AG08396 (cell line): ENCODE measurements at places on chromosomes 16 and 17.

DNA sequence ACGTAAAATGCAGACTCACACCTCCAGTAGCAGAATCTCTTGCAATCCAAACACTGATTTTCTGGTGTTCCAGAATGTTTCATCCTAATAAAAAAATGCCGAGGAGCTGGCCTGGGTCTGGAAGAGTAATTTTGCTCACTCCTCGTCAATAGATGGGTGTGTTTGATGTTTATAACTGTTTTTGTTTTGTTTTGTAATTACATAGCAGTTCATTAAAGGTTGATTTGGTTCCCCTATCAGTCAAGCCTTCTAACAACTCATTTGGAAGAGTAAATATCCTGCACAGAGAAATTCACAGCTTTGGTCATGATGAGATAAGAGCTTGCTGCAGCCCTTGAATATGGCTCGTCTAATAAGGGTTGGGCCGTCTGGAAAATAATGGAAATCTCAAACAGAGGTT lies 36.8 kb upstream of the ELAC2 start:
- DNase-seq, result no peak

DNA sequence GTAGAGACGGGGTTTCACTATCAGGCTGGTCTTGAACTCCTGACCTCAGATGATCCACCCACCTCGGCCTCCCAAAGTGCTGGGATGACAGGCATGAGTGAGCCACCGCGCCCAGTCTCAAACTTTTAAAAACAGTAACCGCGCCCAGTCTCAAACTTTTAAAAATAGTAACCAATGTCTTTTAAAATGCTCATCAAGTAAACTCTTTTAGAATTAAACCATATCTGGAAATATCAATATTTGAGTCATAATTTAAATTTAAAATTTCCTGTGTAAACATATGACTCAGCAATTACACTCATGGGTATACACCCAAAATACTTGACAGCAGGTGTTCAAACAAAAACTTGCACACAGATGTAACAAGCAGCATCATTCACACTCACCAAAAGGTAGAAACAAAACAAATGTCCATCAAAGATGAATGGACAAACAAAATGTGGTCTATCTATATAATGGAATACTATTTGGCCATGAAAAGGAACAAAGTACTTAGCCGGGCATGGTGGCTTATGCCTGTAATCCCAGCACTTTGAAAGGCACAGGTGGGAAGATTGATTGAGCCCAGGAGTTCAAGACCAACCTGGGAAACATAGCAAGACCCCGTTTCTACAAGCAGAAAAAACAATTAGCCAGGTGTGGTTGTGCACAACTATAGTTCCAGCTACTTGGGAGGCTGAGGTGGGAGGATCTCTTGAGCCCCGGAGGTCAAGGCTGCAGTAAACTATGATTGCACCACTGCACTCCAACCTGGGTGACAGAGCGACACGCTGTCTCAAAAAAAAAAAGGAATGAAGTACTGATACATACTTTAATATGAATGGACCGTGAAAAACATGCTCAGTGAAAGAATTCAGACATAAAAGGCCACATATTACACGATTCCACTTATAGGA lies 20.2 kb downstream of the ENPP7 start:
- DNase-seq, result no peak

GRCh38 chr16:9900576-9900975 lies 281.7 kb downstream of the GRIN2A start:
- DNase-seq, result no peak

GRCh38 chr17:12459736-12460135 lies 206.0 kb upstream of the MYOCD start:
- no peak for DNase-seq

DNA sequence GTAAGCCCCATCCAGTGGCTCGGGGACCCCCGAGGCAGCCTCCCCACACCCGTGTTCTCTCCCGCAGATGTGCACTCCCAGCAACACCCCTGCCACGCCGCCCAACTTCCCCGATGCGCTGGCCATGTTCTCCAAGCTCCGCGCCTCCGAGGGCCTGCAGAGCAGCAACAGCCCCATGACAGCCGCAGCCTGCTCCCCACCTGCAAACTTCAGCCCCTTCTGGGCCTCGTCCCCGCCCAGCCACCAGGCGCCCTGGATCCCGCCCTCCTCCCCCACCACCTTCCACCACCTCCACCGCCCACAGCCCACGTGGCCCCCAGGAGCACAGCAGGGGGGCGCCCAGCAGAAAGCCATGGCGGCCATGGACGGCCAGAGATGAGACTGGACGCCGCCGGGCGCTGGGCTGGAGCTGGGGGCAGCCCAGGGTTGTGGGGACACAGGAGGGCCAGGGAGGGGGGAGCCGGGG lies 5.0 kb downstream of the UBALD2 start:
- DNase-seq, result no peak

DNA sequence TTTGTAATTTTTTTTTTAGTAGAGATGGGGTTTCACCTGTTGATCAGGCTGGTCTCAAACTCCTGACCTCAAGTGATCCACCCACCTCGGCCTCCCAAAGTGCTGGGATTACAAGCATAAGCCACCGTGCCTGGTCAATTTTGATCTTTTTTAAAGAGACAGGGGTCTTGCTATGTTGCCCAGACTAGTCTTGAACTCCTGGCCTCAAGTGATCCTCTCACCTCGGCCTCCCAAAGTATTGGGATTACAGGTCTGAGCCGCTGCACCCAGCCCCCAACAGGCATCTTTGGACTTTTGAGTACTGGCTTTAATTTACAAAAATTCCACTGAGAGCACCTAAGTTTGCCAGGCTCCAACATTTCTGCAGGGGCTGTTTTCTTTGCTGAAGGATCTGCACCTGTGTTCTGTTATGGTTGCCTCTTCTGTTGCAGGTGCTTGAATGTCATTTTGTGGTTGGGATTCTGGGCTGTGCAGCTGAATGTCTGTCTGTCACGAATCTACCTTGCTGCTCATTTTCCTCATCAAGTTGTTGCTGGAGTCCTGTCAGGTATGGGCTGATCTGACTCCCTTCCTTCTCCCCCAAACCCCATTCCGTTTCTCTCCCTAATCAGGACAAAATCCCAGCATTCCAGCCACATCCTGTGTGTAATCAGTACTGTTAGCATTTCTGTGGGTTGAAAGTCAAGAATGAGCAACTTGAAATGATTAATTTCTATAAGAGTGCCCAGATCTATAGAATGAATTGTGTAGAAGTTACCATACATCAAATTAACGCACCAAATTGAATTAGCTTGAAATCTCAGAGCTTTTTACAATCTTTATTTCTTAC lies 8.5 kb downstream of the G6PC1 start:
- DNase-seq, result no peak

DNA sequence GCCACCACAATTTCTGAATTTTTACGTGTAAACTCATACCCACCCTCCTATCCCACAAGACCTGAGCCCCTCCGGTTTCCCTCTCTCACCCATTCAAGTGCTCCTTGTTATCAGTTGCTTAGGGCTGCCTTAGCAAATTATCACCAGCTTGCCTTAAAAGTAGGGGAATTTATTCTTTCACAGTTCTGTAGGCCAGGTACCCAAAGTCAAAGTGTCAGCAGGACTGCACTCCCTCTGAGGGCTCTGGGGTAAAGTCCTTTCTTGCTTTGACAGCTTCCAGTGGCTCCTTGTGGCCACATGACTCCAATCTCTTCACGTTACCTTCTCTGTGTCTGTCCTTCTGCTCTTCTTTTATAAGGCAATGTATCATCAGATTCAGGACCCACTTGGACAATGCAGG lies 7.9 kb upstream of the TMEM220 start:
- DNase-seq, result no peak

DNA sequence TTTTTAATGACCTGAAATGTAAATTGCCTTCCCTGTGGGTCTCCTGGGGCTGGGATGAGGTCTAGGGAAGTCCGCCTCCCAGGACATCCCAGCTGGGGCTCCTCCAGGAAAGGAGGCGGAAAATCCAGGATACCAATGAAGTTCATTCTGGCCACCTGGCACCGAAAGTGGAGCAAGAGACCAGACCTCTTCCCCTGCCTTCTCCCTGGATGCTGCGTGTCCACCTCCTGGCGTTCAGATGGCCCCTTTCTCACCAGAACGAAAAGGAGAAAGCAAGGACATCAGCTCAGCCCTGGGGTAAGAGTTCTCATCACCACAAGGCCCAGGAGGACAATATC lies 20.4 kb downstream of the RBFOX3 start:
- no peak for DNase-seq

- DNase-seq, result peak; percentile 30
Observed at GRCh38 chr17:35588196-35588920, 1.2 kb downstream of the AP2B1 start.

DNA sequence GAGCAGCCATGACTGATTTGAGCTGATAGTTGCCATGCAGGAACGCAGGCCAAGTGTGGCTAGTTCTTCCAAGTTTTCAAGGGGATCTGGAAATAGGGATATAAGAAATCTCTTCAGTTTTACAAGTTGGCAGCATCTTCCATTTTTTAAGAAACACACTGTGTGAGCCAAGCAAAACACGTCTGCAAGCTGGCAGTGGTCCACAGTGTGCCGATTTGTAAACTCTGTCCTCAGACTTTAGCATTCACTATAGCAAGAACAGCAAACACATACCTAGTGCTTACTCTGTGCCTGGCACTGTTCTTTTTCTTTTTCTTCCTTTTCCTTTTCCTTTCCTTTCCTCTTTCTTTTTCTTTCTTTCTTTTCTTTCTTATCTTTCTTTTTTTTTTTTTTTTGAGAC lies 2.9 kb downstream of the ORAI3 start:
- no peak for DNase-seq

GRCh38 chr17:46758614-46759013 lies 59.9 kb downstream of the WNT3 start:
- DNase-seq, result no peak

- DNase-seq, result no peak
Observed at GRCh38 chr16:81946206-81946605, 65.1 kb downstream of the SDR42E1 start.

DNA sequence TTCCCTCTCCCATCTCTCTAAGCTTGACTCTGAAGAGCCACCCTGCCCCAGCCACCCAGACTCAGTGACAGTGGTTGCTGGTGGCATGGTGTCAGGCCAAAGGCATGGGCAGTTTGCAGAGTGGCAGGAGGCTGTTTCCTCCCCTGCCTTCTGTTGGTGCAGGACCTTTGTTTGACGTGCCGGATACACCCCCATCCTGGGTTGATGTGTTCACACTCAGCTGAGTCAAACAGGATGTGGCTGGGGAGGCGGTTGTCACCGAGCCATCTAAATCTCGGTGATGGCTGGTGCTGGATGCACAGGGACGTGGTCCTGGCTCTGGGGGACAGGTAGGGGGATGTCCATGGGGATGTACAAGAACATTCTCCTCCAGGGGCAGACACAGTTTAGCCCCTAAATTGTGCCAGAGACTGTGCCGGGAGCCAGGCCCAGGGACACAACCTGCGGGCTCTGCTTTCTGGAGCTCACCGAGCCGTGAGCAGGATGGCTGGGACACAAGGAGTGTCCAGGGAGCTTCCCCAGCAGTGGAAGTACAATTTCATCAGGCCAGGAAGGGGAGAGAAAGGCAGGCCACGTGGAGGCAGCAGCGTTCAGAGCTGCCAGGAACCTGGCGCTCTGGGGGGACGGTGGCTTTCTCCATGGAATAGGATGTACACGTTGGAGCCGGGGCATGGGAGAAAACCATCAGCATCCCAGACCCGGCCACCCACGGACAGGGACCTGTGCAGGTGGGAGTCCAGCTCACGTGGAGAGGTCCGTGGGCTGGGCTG lies 264.2 kb downstream of the SEC14L1 start:
- DNase-seq, result peak; percentile 89

DNA sequence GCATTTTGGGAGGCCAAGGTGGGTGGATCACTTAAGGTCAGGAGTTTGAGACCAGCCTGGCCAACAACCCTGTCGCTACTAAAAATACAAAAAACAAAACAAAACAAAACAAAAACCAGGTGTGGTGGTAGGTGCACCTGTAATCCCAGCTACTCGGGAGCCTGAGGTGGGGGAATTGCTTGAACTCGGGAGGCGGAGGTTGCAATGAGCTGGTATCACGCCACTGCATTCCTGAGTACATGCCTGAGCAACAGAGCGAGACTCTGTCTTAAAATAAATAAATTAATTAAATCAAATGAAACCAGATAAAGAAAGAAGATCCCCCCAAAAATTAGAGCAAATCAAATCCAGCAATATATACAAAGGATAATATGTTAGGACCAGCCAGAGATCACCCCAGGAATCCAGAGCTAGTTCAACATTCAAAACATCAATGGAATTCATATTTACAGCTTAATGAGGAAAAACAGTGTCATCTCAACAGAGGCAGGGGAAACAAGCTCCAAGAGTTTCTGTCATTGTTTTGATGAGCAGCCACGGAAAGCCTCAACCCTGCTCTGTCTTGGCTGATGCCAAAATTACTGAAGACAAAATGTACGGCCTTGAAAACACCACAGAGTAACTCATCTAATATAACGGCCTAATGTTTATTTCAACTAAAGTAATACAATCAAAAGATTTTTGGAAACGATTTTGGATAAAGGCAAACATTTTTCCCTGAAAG lies 3.7 kb downstream of the PEMT start:
- DNase-seq, result no peak

GRCh38 chr16:65426484-65426883 lies 304.6 kb upstream of the CDH11 start:
- DNase-seq, result no peak

DNA sequence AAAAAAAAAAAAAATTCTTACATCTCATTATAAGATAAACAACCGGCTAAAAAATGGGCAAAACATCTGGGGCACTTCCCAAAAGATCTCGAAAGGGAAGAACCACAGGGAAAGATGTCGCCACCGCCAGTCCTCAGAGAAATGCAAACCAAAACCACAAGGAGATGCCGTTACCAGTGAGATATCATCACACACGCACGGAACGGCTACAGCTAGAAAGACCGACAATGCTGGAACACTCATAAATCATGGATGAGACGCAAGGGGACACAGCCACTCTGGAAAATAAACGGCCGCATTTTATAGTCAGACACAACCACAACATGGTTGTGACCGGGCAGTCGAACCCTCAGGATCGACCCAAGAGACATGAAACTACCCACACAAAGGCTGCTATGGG lies 24.5 kb downstream of the WDR45B start:
- DNase-seq, result no peak

GRCh38 chr16:68047987-68048386 lies 24.9 kb downstream of the DUS2 start:
- DNase-seq, result no peak
